ENCODE measurements at places on chromosomes 13 and 19.
A peak's percentile ranks its signal among the peaks of the same experiment; 100 is the strongest.

- DNase-seq, result no peak
Observed at GRCh38 chr13:43522788-43523187, 264.0 kb downstream of the ENOX1 start.

DNA sequence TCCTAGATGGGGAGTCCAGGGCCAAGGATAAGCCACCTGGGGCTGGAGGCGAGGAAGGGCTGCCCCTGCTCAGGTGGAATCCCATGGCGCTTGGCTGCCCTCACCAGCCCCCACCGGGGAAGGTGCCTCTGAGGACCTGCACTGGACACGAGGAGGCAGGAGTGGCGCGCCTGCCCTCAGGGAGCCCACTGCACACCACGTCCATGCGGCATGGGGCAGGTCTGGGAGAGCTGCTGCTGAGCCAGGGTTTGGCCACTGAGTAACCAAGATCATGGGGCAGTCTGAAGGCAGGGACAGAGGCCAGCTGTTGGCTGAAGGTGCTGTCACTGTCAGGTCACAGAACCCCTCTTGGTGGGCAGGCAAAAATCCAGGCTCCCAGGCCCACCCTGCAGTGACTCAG, 25.9 kb downstream of the ELAVL1 start:
- DNase-seq, result no peak

DNA sequence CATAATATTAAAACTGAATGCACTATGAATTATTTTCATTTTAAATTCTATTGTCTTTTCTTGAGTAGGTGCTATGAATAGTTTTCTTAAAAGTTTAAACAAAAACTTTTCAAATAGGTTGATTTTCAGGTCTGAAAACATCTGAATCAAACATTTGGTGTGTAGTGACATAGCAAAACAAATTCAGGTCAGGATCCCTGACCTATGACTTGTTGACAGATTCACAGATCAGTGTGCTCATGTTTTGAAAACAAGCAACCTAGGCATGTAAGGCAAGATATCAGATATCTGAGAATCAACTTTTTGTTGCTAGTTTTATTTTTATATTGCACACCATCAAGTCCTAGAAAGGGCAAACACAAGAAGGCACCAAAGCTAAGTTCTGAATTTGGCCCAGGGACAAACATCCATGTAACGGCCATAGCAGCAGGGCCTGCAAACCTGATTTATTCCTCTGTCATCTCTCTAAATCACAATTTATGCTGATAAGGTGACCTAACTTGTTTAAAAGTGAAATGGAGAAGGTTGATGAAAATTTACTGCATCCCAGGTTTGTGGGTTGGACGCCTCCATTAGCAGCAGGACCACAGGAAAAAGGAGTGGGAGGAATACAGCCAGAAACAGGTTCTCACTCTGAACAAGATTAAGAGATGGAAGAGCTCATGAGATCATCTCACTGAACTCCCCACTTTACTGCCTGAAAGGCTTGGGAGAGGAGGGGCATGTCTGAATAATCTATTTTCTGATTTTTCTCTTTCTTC, 337.7 kb downstream of the KCNRG start:
- DNase-seq, result no peak

GRCh38 chr13:52004511-52005170, 6.6 kb downstream of the ATP7B start:
- DNase-seq, result no peak

DNA sequence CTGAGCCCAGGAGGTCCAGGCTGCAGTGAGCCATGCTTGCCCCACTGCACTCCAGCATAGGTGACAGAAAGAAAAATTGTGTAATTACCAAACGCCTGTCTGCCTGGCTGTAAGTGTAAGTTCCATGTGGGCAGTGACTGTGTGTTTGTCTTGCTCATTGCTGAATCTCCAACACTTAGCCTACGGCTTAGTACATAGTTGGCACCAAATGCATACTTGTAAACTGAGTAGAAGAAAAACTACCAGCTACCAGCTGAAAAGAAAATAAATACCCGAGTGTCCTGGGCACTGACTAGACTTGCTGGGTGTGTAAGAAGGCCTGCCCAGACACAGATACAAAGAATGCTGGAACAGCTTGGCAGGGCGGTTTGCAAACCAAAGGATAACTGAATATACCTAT, 2.7 kb upstream of the CEBPG start:
- no peak for DNase-seq

- DNase-seq, result peak; percentile 15
Observed at GRCh38 chr13:104114101-104114500, 1047.9 kb upstream of the SLC10A2 start.

DNA sequence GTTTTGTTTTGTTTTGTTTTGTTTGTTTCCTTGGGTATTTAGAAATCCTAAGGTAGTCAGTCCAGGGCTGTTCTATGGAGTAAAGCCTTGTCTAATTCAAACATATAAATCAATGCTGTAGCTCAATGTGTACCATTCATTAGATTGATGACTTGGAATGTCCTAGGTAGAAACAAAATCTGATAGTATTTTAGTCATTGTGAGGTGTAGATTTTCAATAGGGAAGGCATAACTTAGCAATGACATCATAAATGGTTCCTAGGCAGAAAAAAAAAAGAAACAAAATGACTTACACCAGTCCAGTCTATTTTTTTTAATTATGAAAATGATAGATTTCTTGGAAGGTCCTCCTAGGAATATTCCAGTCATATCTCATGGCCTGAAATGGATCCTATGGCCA, 189.9 kb downstream of the SPRY2 start:
- no peak for DNase-seq

DNA sequence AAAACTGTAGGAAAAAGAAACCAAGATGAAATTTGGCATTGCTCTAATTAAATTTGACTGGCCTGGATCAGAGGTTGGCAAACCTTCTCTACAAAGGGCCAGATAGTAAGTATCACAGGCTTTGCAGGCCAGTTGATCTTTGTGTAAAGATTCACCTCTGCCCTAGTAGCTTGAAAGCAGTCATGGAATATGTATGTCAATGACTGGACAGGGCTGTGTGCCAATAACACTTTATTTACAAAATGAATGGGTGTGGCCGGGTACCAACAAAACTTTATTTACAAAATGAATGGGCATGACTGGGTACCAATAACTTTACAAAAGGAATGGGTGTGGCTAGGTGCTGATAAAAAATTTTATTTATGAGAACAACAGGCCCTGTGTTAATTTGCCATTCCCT, 20.0 kb downstream of the SIN3B start:
- DNase-seq, result no peak

GRCh38 chr13:91046715-91047327, 300.7 kb upstream of the MIR17HG start:
- DNase-seq, result no peak

Measured in HL-60 (cell line).